ENCODE measurements at places on chromosomes 5 and 9. TPM values are rescaled to one million over a fixed set of nuclear protein-coding genes. Genes with fewer than 3 reads are reported as not detected.

The OR13C2 gene
- total RNA-seq = not detected

The PIP5K1B gene
- 5.9 TPM for total RNA-seq

The KIF12 gene
- total RNA-seq = not detected

The DNAH5 gene
- 0.12 TPM for total RNA-seq

The PCDHAC1 gene
- 4.1 TPM for total RNA-seq

The STK10 gene
- total RNA-seq = 32.3 TPM

The PCDHA9 gene
- 1.4 TPM for total RNA-seq

The MCTP1 gene
- 1.8 TPM for total RNA-seq

The FBXW5 gene
- 81.2 TPM for total RNA-seq

The MSX2 gene
- total RNA-seq = 1.1 TPM
